ENCODE measurements at places on chromosomes 5 and 9.

- no peak for DNase-seq
Observed at GRCh38 chr5:54415896-54416601, 39.5 kb upstream of the HSPB3 start.

GRCh38 chr5:174175716-174176268, 130.3 kb downstream of the NSG2 start:
- DNase-seq: no peak

DNA sequence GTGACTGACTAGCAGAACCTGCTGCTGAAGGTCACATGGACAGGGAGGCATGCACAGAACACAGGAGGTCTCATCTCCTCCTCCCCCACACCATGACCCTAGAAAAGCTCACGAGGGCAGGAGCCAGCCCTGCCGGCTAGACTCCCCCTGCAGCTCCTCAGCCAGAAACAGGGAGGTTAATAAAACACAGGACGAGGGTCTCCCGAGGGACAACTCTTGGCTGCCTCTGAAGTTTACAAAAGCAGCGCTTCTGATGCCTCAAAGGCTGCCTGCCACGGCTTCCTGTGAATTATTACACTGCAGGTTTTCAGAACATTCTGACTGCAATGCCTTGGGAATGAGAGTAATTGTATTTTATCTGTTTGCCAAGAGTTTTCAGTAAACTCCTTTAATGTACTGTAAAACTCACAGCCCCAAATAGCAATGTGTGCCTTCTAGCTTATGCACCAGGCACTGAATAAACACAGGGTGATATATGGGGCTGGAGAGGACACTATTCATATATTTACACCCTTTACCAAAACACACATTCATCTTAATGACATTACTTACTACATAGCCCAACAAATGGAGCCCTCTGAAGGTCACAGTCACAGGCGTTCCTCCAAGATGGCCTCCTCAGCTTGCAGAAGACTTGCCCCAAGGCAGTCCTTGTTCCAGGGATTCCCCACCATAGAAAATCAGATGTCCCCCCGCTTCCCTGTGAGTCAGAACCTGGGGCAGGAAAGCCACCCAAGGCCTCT, 83.7 kb downstream of the C5orf15 start:
- no peak for DNase-seq

GRCh38 chr5:90111364-90112032, 298.1 kb downstream of the CETN3 start:
- no peak for DNase-seq

DNA sequence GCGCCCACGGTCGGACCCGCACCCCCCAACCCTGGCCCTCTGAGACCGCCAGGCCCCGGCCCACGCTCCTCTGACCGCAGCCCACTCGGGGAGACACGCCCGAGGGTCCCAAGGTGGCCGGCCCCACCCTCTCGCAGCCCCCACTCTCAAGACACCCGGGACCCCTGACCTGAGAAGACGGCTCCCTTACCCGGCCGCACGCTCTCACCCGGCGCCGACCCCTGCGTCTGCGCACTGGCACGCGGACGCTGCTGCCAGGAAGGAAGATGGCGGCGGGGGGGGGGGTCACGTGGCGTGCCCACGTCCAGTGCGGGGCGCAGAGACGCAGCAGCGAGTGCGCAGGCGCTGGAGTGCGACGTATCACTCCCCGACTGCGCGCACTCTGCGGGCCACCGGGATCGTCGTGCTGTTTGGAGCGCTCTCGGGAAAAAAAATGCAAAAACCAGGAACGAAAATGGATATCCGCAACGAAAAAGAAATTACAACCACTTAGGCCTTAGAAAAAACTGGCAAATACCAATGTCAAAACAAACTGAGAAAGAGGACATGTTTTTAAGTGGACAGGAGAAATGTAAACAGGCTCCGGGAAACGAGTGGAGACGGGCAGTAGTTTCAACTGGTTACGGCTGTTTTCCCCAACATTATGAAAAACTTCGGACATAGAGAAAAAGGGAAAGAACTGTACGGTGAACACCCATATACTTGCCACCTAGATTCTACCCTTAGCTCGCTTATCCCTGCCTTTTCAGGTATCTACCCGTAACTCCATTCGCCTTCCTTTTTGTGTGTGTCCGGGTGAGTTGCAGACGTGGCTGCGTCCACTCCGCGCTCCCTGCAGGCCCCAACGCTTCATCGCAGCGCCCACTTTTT, at the start of gene MRPL36:
Gene MRPL36 (minus strand): TSS at position 236 of the 870 bp plus-strand sequence. CDS start 902 bp downstream, outside the sequence.
- peak; percentile 90 for DNase-seq

GRCh38 chr9:625613-626012, 215.9 kb upstream of the DMRT1 start:
- no peak for DNase-seq

DNA sequence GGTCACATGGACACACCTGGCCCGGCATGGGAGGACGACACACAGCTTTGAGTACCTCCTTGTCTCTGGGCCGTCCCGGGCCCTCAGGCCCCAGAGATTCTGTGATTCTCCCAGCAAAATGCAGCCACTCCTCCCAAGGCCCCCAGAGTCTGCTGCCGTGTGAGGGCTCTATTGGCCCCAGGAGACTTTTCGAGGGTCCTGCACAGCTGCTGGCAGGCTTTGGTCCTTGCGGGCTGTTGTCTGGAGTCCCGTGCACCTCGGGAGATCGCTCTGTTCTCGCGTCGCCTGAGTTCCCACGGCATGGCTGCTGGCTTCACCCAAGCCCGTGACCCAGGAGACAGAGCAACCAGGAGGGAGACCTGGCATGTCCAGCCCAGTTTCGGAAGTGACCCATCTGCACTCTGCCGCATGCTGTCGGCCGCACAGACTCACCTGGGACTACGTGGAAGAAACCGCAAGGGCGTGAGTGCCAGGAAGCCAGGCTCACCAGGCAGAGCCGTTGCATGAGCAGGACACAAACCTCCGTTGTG, 46.8 kb upstream of the NKD2 start:
- no peak for DNase-seq

DNA sequence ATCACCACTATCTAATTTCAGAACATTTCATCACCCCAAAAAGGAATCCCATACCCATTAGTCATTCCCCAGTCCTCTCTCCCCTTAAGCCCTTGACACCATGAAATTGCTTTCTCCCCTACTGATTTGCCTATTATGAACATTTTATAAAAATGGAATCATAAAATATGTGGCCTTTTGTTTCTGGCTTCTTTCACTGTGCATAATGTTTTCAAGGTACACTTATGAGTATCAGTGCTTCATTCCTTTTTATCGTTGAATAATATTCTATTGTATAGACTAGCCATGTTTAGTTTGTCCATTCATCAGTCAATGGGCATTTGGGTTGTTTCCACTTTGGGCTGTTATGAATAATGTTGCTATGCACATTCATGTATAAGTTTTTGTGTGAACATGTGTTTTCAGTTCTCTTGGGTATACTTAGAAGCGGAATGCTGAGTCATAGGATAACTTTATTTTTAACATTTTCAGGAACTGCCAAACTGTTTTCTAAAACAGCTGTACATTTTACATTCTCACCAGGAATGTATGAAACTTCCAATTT, 40.4 kb upstream of the FGF1 start:
- peak; percentile 88 for DNase-seq

DNA sequence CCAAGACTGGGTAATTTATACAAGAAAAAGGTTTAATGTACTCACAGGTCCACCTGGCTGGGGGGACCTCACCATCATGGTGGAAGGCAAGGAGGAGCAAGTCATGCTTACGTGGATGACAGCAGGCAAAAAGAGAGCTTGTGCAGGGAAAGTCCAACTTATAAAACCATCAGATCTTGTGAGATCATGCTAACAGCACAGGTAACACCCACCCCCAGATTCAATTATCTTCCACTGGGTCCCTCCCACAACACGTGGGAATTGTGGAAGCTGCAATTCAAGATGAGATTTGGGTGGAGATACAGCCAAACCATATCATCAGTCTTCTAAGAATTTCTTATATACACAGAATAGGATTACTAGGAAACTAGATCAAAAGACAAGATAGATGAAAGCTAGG, 555.6 kb downstream of the PRR16 start:
- DNase-seq: no peak

- no peak for DNase-seq
Observed at GRCh38 chr5:142319105-142319504, 5.7 kb downstream of the SPRY4 start.

- DNase-seq: peak; percentile 42
Observed at GRCh38 chr9:15873573-15874177, 320.8 kb downstream of the CCDC171 start.

- DNase-seq: no peak
Observed at GRCh38 chr5:151413800-151414199, 33.6 kb upstream of the SLC36A1 start.

GRCh38 chr9:82128011-82128696, 139.6 kb downstream of the SPATA31D1 start:
- DNase-seq: no peak

DNA sequence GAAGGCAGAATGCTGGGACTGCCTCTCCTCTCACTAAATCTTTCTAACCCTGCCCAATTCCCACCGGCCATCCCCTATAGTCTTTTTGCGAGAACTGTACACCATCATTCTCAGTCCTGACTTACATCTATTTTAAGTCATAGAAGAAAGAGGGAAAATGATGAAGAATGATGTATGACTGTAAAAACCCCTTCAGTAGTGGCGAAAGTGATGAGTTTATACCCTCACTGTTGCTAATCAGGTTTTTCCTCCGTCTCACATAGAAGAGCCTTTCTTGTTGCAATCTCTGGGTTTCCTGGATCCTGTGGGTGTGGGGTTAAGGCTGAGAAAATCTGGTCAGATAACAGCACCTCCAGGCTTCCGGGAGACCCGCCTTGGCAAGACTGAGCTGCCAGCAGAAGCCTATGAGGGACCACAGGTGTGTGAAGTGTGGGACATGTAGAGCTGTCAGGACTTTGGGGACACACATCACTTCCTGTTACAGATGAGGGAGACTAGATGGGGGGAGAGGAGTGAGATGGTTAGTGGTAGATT, 147.1 kb upstream of the SLC12A2 start:
- no peak for DNase-seq

GRCh38 chr9:113712053-113712452, 164.1 kb upstream of the ZNF618 start:
- no peak for DNase-seq

DNA sequence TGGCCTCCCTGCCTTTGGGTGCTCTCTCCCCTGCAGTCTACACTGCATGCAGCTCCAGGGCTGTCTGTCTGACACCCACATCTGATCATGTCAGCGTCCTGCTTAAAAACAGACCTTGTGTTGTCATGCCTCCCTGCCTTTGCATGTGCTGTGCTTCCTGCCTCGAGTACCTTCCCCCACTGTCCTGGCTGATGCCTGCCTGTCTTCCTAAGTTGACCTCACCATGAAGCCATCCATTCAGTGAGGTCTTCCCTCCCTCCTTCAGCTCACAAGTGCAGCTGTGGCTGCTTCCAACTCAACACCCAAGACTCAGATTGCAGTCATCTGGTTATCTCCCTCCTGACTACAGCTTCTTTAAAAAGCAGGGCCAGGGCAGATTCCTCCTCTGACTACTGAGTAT, 5.5 kb downstream of the ANGPTL2 start:
- DNase-seq: no peak

DNA sequence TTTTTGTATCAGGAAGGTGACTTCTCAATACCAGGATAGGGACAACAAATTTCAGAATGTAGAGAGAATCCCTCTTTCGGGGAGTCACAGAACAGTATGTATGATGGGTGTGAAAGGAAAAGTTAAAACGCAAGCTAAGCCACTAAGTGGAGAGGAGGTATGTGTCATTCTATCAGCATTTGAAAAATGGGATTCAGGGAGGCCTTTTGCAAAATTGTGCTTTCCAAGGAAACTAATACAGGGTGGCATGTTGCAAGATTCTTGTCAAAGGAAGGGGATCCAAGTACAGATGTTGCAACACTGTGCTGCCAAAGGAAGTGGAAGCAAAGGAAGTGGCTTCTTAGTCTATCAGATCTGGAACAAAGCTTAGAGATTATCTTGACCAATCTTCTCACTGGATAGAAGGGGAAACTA, 12.6 kb upstream of the TNIP1 start:
- DNase-seq: peak; percentile 83

DNA sequence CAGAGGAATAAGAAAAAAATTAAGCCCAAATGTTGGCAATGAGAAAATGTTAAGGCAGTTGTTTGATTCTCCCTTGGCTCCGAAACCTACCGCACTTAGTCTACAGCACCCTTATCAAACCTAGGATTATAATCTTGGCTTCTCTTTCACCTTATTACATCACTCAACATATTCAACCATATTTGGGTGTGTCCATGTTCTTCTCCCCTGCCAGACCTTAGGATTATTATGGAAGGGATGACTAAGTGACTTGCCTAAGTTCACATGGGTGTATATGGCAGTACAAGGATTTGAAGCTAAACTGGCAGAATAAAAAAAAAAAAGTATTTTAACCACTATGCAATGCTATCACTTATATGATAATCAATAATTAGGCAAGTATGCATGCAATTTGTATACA, 76.4 kb downstream of the PLK2 start:
- no peak for DNase-seq

GRCh38 chr5:51347704-51348103, 35.5 kb upstream of the ISL1 start:
- DNase-seq: no peak

- DNase-seq: no peak
Observed at GRCh38 chr5:7668161-7668560, 182.8 kb downstream of the CFAP90 start.

GRCh38 chr9:13330396-13331004, 51.0 kb upstream of the MPDZ start:
- DNase-seq: no peak

- no peak for DNase-seq
Observed at GRCh38 chr5:81192373-81192750, 40.8 kb upstream of the CKMT2 start.

DNA sequence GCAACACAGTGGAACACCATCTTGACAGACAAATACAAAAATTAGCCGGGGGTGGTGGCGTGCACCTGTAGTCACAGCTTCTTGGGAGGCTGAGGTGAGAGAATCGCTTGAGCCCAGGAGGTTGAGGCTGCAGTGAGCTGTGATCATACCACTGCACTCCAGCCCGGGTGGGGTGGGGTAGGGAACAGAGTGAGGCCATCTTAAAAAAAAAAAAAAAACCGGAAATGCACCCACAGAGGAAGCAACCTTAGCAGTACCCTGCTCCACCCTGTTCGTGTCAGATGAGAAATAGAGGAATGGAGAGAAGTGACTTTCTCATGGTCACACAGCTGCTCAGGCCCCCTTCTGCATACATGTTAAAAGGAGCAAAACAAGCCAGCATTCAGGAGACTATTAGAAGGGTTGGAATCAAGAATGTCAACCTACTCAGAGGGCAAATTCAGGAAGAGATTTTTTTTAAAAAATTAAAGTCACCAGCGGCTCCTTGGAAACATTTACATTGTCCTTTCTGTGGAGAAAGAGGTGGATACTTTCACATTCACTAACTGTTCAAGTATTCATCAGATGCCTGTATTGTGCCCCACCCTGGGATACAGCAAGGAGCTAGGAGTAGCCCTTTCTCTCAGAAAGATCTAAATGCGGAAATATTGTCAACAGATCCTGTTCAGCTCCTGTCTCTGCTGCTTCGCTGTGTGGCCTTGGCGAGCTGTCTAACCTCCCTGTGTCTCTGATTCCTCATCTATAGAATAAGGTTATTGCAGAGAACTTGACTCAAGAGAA, 41.0 kb downstream of the CYFIP2 start:
- no peak for DNase-seq

GRCh38 chr9:127783111-127784008, 2.5 kb upstream of the CDK9 start:
- no peak for DNase-seq

- no peak for DNase-seq
Observed at GRCh38 chr5:79488058-79488457, 25.9 kb downstream of the HOMER1 start.

Data from SW480 (cell line).